NCI-H1694 (cell line): ENCODE measurements at places on chromosomes 5 and 9.

- peak; percentile 63 for DNase-seq
These were observed 44.5 kb downstream of the AGXT2 start for GRCh38 chr5:35003018-35003957.

DNA sequence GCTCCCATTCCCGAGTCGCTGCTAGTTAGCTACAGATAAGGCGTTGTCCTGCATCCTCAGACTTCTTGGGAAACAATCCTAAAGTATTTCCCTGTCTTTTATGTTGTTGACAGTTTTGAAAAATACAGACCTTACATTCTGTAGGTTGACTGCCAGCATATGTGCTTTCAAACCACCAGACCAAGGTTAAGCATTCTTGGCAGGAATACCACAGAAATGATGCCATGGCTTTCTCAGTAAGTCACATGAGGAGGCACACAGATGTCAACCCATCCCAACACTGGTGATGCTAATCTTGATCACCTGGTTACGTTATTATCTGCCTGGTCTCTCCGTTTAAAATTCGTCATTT lies 871 bp downstream of the GLE1 start:
- peak; percentile 40 for DNase-seq

GRCh38 chr5:69367697-69368279 lies 1.5 kb downstream of the AK6 start:
- no peak for DNase-seq

- DNase-seq = no peak
These were observed 652.3 kb downstream of the BNC2 start for GRCh38 chr9:16217943-16218701.

DNA sequence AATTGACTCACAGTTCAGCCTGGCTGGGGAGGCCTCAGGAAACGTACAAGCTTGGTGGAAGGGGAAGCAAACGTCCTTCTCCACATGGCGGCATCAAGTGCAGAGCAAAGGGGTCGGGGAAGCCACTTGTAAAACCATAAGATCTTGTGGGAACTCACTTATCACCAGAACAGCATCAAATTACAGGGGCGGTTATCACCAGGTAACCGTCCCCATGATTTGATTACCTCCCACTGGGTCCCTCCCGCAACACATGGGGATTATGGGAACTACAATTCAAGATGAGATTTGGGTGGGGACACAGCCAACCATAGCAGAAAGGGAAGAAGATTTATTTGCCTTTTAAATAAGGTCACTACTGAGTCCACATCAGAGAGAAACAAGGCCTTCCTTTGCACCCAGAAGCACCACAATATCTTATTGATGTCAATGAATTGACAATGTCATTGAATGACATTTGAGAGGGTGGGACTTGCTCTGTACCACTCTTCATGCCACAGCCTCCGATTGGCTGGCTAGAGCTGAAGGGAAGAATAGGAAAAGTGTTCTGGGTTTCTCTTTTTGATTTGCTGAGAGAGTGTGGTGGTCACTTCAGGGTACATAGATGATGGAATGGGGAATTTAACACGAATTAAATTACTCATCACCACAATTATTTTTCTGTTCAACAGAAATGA lies 11.0 kb downstream of the SKP2 start:
- no peak for DNase-seq

GRCh38 chr5:35835796-35836742 lies 20.6 kb upstream of the IL7R start:
- DNase-seq = no peak

DNA sequence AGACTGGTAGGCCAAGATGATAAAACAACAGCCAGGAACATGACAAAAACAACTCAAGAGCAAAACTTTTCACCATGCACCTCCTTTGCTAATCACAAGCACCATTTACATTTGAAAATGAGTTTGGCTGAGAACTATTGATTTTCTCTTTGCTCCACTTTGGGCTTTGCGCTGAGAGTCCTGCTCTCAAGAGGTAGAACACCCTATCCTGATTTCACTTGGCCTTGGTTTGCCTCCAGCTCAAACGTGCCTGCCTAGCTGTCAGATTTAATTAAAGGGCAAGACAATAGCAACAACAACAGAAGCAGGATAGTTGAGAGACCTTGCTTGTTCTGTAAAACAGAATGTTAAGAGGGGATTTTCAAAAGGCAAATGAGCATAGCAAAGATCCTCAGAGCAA lies 128.2 kb upstream of the ASTN2 start:
- DNase-seq = no peak

DNA sequence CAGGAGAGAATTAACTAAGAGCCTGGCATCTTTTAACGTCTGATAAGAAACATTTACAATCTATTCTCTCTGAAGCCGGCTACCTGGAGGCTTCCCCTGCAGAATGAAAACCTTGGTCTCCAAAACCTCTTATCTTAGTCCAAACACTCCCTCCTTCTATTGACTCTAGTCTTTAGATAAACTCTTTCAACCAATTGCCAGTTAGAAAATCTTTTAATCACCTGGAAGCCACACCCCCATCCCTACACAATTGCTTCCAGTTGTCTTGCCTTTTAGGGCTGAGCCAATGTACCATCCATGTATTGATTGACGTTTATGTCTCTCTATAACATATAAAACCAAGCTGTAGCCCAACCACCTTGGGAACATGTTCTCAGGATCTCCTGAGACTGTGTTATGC lies 1343.1 kb upstream of the C9orf72 start:
- DNase-seq = no peak

DNA sequence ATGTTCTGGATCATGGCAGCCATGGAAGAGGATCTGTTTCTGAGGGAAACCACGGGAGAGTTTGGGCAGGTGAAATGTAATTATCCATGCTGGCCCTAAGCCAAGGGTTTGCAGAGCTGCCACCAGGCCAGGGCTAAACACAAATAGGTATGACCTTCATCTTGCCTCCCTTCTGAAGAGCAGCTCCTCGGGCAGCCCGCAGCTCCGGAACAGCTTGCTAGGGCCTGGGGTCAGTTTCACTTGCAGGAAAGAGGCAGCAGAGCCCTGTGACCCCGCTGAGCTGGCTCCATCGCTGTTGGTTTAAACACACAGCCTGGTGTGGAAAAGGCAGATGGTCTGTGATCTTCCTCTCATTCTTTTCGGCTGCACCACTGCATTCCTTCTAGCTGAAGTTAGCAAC lies 141.4 kb downstream of the TMEM38B start:
- DNase-seq = no peak

DNA sequence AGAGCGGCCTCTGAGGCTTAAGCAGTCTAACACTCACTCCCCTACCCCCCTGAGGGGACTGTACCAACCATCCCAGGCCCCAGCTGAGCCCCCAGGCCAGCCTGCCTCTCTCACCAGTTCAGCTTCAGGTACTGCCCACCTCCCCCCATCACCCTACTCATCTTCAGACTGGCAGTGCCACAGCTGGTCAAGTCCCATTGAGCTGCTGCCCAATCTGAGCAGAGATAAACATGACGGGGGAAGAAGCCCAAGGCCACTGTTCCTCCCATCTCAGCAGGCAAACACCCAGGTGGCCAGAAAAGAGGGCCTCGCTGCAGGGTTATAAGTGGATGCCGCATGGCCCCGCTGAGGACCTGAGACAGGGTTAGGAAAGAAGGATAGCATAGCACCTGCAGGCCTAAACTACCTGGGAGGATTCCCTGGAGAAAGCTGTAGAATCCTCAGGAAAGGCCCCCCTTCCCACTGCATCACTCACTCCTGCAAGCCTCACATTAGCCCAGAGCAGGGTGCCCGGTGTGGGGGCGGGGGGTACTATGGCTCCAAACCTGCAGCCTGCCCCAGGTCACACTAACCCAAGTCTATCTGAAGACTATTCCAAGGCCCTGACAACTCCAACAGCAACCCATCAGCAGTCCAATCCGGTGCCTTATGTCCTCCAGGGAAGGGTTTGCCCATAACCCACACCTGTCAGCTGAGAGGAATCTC lies 3.6 kb downstream of the B4GALT1 start:
- DNase-seq = no peak

DNA sequence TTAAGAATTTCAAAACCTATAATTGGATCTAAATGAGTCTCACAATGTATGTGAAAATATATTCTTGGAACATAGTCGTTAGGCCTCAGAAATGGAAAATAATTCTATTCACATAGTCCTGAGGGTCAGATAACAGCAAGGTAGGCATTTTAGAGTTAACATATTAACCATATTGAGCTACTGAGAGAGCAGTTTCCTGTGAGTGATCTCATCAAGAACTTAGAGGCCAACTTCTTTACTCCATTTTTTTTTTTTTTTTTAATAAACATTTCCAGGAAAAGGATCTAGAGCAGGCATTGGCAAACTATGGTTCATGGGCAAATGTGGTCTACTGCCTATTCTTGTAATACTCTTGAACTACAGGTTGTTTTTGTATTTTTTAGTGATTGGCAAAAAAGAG lies 26.6 kb downstream of the RAB24 start:
- DNase-seq = no peak

DNA sequence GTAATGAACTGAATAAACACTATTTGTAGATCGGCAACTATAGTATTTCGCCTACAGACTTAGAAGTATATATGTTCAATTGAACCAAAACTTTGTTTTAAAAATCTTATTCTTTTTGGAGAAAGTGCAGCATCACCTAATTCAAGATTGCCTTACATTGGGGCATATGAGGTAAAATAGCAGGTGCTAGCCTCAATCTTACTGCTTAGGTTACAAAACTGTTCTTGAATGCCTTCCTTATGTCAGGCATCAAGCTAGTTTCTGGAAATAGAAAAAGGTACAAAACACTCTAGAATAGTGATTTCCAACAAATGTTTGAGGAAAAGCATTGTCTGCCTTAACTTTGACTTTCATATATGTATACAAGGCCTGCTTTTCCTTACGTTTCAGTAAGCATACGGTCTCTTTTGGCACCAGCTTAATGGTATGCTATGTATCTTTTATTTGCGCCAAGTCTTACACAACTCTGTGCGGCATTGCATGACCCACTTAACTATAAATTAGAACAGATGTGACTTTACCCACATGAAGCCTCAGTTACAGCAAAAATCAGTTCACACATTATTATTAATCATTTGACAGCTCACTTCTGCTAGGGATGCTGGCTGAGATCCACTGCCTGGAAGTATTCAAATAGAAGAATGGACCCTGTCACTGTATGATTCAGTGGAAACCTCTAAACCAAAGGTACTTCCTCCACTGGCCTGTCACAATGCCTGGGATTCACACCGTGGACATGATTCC lies 174.1 kb downstream of the PRELID2 start:
- DNase-seq = peak; percentile 80

GRCh38 chr5:179839328-179840256 lies 18.9 kb downstream of the SQSTM1 start:
- DNase-seq = no peak

DNA sequence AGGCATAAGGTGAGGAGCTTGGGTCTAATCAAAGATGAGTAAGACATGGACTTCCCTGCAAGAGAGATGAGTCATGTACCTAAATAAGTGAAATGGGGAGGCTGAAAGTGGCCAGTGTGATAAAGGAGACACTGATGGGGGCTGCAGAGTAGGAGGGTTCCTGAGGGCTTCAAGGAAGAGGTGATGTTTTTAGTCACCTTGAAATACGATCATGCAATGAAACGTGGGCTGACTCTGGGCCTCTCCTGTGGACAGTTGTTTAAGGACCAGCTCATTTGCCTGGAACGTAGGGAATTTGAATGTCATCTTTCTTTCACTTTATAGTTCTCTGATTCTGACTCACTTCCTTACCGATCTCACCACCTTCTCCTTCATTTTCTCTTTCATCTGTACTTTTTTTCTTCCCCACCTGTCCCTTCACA lies 49.6 kb upstream of the CPLX2 start:
- no peak for DNase-seq

GRCh38 chr5:40453689-40454088 lies 226.0 kb upstream of the PTGER4 start:
- DNase-seq = no peak

DNA sequence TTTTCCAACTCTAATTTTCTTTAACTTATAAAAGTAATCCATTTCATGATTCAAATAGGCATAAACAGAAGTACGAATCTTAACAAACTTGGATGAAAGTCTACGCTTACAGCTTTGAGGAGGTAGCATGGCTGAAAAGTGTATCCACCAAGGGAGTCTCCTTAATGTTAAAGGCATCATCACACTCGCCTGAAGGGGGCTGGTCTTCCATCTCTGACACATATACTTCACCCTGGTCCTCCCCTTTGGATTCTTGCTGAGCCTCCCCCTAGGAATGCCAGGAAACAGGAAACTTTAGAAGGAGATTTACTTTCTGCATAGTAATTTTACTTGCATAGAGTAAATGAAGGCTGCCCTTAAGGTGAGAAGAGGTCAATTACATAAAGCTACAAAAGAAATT lies 10.3 kb upstream of the NME5 start:
- DNase-seq = no peak

DNA sequence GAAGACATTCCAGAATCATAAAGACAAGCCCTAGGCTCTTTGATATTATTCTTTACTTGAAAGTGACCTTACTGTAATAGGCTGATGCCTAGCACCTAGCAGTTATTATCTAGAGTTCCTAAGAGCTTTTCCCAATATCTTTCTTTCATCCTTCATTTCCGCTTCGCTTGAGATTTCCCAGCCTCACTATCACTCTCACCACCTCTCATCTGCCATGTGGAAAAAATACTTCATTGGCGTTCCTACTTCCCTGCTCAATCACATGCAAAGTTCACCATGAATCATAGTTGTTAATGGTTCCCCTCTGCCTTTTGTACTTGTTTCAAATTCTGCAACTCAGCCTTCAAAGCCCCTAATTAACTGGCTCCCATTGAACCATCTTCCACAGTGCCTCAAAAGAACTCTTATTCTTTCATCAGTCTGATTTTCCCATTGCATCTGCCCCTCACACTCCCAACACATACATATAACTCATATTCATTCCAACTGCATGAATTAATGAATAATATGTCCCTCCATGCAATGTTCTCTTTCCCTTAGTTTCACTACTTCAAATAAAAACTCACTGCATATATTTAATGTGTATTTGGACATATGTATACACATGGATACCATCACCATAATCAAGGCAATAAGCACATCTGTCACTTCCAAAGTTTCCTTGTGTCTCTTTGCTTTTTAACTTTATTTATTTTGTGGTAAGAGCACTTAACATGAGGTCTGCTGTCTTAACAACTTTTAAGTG lies 221.6 kb downstream of the PARP8 start:
- DNase-seq = no peak

GRCh38 chr9:126919193-126919592 lies 4.6 kb downstream of the RALGPS1 start:
- DNase-seq = no peak

- no peak for DNase-seq
These were observed 466.4 kb downstream of the ZNF608 start for GRCh38 chr5:124280079-124280478.

DNA sequence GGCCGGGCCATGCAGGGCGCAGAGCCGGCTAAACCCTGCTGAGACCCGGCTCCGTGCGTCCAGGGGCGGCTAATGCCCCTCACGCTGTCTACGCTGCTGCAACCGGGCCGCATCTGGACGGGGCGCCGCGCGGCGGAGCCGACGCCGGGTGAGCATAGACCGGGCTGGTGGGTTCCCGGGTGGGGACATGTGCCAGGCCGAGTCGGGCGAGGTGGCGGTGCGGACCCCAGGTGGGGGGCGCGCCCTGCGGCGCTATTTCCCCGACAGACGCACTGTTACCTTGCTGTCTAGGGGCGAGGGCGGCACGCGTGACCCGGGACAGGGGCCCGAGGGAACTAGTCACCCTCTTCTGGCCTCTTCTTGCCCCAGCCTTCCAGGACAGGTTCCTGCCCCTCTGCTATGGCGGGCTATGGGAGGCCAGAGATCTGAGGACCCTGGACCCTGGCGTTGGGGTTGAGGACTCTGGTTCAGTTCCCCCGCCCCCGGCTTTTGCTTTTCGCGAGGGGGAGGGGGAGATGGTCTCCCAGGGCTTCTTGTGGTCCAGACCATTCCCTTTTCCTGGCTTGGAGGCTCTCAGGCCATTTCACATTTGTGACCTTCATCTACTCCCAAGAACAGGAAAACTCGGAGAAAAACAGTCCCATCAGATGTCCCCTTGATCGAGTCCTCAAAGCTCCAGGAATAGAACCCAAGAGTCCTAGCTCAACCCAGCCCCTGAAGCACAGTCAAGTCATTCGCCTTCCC lies 536 bp downstream of the SLC27A4 start:
- DNase-seq = no peak
